ENCODE measurements at places on chromosomes 13 and 19.

DNA sequence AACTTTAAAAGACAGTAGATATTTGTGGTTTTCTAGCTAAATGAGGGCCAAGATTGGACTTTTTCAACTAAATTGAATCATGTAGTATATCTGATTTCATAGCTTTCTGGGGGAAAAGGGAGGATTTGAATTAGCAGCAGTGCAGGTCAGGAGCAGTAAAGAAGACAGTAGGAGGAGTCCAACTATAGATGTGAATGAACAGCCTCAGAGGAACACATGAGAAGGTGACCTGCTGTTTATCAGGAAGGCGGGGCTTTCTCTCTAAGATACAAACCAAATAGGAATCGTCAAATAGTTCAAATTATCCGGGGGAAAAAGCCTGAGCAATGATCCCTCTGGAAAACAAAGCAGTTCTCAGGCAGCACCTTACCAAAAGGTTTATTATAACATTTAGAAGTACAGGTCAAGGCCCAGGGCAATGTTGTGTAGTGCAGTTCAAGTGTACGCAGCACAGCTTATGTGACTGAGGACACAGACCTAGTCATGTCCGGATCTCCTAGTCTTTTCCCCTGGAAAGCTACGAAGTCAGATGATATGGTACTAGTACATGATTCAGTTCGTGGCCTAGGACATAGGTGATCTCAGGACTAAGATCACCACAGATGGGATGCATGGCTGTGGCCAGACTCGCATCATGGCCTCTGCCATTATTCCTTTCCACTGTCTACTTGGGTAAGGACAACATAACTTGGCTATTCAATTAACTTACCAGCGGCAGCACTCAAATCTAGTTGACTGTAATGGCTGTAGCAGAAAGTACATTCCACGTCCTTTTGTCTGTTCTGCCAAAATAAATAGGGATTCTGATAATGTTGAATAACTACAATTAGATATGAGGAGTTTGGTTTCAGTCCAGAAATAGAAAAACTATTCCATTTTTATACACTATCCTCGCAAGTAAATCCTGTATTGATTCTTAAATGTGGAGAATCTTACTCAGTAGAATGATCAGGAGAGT is 40.3 kb downstream of the MPHOSPH8 start:
- no peak for DNase-seq

DNA sequence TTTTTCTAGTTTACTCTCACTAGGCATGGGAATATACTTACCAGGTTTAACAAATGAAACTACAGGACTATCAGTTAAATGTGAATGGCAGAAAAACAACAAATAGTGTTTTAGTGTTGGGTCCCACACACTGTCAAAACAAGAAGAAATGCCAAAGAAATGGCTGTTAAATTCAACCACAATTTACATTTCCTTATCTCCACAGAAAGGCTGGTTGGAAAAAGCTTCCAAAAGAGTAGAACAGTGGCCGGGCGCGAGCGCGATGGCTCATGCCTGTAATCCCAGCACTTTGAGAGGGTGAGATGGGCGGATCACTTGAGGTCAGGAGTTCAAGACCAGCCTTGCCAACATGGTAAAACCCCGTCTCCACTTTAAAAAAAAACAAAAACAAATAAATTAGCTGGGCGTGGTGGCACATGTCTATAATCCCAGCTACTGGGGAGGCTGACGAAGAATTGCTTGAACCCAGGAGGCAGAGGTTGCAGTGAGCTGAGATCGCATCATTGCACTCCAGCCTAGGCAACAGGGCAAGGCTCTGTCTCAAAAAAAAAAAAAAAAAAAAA is 66.5 kb downstream of the SERP2 start:
- DNase-seq = no peak

GRCh38 chr13:23628250-23628649 is 58.0 kb downstream of the TNFRSF19 start:
- no peak for DNase-seq

DNA sequence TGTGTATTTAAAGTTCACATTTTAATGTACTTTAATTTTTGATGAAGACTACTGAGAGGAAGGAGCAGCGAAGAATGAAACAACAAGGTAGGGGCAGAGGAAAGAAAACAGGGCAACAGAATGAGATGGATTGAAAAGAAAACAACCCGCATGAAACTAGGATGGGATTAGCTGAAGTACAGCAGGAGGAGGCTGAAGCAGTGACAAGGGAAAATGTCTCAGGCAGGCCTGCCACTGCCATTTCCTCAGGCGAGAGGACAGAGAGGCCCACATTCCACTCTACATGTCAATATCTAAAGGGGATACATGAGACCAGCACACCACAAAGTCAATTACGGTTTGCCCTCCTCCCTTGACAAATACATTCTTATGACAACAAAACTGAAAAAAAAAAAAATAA is 1703.2 kb downstream of the EFNB2 start:
- DNase-seq = no peak

DNA sequence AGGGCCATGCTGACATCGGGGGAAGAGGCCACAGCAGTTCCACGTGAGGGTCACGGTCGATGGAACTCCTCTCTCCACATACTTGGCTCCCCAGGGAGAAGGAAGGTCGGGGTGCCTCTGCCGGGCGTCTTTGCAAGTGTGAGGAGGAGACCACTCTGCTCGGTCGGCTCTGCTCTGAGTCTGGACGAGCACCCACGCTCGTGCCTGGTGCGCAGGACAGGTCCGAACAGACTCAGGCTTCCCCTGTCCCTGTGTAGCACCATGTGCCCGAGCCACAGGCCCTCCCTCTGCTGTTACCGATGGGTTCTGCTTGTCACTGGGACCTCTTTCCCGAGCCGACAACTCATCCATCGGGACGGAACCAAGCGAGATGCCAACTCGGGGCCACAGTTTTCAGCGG is 35.1 kb downstream of the TMEM255B start:
- no peak for DNase-seq

DNA sequence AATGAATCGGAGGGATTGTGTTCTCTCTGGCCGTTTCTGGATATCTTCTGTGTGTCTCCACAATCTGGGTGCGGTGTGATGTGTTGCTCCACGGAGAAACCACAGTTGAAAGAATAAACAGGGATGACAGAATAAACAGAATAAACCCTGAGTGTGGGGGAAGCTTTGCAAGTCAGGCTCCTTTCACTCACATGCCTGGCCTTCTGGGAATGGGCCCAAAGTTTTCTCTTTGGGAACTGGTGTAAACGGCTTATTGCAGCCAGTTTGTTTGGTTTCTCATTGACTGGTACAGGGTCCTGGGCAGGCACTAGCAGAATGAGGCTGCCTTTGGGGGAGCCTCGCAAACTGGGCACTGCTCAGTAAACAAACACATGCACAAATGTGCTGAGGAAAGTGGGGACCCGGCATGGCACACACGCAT is 324.7 kb downstream of the DLEU7 start:
- DNase-seq = no peak

GRCh38 chr13:64674126-64674525 is 2556.0 kb downstream of the PCDH9 start:
- no peak for DNase-seq

- no peak for DNase-seq
These were observed 599 bp downstream of the ZNF331 start for GRCh38 chr19:53538378-53539109.

- DNase-seq = peak; percentile 69
These were observed 11.1 kb downstream of the LYL1 start for GRCh38 chr19:13091400-13092157.

DNA sequence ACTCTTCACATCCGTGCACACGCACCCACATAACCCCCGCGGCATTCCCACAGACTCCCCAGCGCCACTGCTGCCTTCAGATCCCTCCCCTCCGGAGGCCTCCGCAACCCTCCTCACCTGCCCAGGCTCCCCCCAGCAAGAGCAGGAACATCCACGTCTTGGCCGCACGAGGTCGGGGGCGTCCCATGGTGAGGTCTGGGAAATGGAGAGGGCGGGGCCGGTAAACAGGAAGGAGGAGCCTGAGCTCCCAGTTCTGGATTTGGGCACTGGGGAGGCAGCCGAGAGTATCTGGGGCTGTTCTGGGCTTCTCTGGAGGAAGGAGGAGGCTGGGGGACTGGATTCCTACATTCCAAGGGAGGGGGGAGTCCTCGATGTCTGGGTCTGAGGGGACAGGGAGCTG is 423 bp downstream of the KLK8 start:
- DNase-seq = no peak

DNA sequence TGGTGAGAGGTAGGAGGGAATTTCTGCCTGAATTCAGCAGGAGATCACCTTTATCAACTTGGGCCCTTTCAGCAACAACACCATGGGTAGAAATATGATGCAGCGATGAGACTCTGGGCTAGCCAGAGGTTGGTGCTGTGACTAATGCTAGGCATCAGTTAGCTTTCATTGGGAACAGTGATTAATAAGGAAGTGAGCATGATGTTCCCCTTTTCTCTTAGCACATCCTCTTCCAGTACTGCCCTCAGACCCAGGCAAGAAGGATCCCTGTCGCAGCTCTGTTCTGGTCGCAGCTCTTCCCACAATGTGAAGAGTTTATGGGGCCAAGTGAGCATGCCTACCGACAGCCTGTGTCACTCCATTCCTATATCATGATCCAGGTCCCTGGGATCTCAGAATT is 100.5 kb downstream of the FLT1 start:
- DNase-seq = no peak

- DNase-seq = no peak
These were observed 1.7 kb downstream of the MYO1F start for GRCh38 chr19:8575467-8575997.

DNA sequence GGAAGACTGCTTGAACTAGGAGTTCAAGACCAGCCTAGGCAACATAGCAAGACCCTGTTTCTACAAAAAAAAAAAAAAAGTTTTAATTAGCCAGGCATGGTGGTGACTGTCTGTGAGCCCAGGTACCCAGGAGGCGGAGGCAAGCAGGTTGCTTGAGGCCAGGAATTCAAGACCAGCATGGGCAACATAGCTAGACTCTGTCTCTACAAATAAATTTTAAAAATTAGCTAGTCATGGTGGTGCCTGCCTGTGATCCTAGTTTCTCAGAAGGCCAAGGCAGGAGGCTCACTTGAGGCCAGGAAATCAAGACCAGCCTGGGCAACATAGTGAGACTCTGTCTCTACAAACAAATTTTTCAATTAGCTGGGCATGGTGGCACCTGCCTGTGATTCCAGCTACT is 6.1 kb downstream of the INSR start:
- DNase-seq = no peak

- no peak for DNase-seq
These were observed 63.4 kb downstream of the ACSBG2 start for GRCh38 chr19:6198896-6199239.

GRCh38 chr19:35978832-35979365 is 16.1 kb upstream of the SDHAF1 start:
- no peak for DNase-seq

DNA sequence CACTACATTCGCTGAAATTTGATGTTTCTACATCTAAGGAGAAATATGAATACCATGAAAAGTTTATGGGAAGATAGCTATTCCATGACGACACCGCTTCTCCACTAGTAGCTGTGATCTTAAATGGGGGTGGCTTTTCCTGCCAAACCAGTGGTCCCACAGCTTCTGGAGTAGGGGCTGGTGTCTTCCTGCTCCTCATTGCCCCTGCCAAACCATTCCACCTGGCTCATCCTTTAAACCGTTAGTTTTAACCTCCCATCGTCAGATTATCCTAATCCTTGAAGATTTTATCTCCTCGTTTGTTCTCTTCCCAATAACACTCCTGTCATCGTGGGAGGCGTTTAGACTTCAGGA is 568 bp upstream of the ZNF230 start:
- no peak for DNase-seq

GRCh38 chr13:103523858-103524257 is 457.6 kb upstream of the SLC10A2 start:
- no peak for DNase-seq

DNA sequence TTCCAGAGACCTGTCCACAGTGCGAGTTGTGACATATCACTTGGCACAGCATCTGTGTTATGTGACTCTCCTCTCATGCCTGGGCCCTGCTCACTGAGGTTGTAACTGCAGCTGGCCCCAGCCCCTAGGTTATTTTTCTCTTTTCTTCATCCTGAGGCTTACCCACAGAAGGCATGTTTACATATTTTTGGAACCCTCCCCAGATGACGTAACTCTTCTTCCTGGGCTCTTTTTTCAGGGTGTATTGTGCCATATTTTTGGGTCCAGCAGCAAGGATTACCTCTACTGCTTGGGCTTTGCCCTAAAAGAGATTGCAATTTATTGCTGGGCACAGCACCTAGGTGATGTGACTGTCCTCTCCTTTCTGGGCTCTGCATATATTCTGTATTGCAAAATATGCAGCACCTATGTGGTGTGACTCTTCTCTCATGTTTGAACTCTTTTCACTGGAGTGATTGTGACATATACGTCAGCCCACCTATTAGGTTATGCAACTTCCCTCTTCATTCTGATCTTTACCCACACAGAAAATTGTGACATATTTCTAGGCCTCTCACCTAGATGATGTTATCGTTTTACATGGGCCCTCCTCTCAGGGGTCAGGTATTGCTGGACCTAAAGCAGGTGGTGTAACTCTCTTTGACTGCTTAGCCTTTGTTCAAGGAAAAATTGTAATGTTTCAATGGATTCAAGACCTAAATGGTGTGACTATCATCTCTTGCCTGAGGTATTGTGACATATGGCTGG is 64.5 kb upstream of the ZNF724 start:
- no peak for DNase-seq

DNA sequence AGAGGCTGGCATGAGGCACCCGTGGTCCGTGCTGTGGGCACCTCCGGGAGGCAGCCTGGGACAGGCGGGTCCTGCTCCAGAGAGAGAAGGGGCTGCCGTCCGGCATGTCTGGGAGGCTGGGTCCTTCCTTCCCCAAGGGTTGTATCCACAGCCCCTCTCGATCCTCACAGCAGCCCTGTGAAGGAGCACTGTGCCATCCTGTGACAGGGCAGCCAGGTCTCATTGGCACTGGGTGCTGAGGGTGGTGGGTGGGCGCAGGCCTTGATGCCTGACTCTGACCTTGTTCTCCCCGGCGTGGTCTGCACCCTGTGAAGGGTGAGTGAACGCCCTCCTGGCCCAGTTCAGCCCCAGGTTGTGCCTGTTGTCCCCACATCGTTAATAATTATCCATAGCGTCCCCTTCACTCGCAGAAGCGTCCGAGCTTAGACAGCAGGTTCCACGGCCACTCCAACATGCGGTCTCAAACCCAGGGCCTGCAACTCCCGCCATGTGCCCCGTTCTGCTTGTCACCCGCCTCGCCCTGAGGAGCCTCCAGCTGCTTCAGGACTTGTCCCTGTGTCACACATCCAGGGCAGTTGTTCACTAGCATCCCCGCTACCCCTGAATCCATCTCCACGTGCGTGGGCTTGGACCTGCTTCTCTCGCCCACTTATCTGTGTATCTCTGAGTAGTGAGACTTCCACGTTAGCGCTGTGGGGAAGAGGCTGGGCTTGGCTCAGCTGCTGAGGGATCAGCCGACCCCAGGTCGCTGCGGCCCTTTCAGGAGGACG is 10.6 kb downstream of the ATP11A start:
- no peak for DNase-seq

DNA sequence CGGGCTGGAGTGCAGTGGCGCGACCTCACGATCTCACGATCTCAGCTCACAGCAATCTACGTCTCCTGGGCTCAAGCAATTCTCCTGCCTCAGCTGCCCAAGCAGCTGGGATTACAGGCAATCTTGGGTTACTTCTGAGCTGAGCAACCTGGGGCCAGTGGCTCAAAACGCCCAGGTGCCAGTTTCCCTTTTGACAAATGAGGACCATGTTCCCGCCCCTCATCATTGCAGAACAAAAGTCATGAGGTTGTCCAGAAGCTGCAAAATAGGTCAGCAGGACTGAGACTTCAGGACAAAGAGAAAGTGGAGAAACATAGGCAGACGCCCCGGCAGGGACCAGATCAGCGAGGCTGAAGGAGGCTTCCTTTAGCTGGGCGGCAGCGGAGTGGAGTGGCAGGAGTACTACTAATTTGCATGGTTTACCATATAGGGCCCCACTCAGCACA is 3.3 kb upstream of the ADGRE5 start:
- DNase-seq = no peak

- no peak for DNase-seq
These were observed 9.6 kb upstream of the LATS2 start for GRCh38 chr13:21071015-21071414.
